ENCODE measurements at places on chromosomes 5 and 9.

- no peaks in the 10 kb centered on the region for H3K4me1 ChIP-seq
- no peak overlapping the region for H3K4me3 ChIP-seq
- no peaks in the 10 kb centered on the region for H3K27me3 ChIP-seq
- DNase-seq = no peak
- H3K27ac ChIP-seq = no peak overlapping the region
- no peaks in the 10 kb centered on the region for H3K36me3 ChIP-seq
Measured at GRCh38 chr5:119966028-119966427, 336.7 kb downstream of the FAM170A start.

DNA sequence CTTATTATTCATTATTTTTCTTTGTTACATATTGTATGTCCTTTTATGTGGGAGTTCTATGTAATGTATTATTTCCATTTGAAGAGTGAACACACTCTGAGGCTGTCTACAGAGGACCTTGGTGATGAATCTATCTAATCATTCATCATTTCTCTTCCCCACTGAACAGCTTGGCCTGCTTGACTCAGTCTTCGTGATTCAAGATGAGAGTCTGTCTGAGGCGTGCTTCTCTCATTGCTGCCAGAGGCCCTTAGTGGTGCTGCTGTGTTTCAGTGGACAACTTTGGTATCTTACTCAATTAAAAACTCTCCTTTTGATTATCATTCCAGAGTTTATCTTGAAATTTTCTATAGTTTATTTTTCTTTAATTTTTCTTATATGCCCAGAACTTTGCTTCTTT, 318.1 kb upstream of the DAB2 start:
- no peaks in the 10 kb centered on the region for H3K4me1 ChIP-seq
- H3K27ac ChIP-seq = no peak overlapping the region
- H3K27me3 ChIP-seq = no peaks in the 10 kb centered on the region
- no peak overlapping the region for H3K4me3 ChIP-seq
- H3K36me3 ChIP-seq = no peaks in the 10 kb centered on the region

DNA sequence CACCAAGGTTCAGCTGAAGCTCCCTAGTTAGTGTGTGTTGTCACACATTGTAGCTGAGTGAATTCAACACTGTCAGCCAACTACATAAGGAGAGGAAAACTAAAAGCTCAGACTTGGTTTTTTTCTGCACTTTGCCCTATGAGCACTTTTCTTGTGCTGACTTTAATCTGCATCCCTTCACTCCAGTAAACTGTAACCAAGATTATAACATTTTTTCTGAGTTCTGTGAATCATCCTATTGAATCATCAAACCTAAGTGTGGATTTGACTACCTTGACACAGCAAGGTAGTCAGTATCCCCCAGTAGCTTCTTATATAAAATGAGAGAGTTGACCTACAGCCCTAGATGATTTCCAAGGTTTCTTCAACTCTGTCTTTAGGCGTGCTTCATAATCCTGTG, 325.0 kb downstream of the AGTPBP1 start:
- H3K27ac ChIP-seq = no peak overlapping the region
- H3K4me3 ChIP-seq = no peak overlapping the region
- no peaks in the 10 kb centered on the region for H3K27me3 ChIP-seq
- H3K36me3 ChIP-seq = no peaks in the 10 kb centered on the region

- no peaks in the 10 kb centered on the region for H3K27me3 ChIP-seq
- H3K36me3 ChIP-seq = no peaks in the 10 kb centered on the region
- no peaks in the 10 kb centered on the region for H3K4me1 ChIP-seq
- no peak overlapping the region for H3K27ac ChIP-seq
- no peak for DNase-seq
Measured at GRCh38 chr5:17737092-17737491, 102.8 kb downstream of the TAF11L14 start.

- H3K27me3 ChIP-seq = no peaks in the 10 kb centered on the region
- no peak for DNase-seq
- H3K4me1 ChIP-seq = peaks cover 36% of the 10 kb centered on the region
- H3K4me3 ChIP-seq = no peak overlapping the region
- H3K36me3 ChIP-seq = no peaks in the 10 kb centered on the region
- H3K27ac ChIP-seq = no peak overlapping the region
Measured at GRCh38 chr9:99066571-99066970, 38.3 kb upstream of the TGFBR1 start.

DNA sequence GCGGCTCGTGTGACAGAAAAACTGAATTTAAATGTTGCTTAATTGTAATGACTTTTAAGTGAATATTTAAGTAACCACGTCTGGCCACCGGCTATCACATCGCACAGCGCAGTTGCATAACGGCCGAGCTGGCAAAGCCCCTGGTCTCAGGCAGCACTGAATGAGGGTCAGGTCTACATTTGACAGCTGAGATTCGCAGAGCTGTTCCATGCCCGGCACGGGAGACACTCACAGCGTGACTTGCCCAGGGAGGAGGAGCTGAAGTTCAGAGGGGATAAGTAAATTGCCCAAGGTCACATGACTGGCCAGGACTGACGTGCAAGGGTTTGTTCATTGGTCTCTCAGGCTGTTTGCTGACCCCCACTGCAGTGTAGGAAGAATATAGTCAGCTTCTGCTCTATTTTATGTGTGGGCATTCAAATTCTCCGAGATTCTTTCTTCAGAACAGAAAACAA, 17.4 kb upstream of the COL5A1 start:
- H3K4me3 ChIP-seq = no peak overlapping the region
- no peaks in the 10 kb centered on the region for H3K36me3 ChIP-seq
- no peak overlapping the region for H3K27ac ChIP-seq
- no peak for DNase-seq

Measured in naive thymus-derived CD4-positive, alpha-beta T cell (primary cell).